ENCODE measurements at places on chromosomes 12 and 14.
A peak's percentile ranks its signal among the peaks of the same experiment; 100 is the strongest.

DNA sequence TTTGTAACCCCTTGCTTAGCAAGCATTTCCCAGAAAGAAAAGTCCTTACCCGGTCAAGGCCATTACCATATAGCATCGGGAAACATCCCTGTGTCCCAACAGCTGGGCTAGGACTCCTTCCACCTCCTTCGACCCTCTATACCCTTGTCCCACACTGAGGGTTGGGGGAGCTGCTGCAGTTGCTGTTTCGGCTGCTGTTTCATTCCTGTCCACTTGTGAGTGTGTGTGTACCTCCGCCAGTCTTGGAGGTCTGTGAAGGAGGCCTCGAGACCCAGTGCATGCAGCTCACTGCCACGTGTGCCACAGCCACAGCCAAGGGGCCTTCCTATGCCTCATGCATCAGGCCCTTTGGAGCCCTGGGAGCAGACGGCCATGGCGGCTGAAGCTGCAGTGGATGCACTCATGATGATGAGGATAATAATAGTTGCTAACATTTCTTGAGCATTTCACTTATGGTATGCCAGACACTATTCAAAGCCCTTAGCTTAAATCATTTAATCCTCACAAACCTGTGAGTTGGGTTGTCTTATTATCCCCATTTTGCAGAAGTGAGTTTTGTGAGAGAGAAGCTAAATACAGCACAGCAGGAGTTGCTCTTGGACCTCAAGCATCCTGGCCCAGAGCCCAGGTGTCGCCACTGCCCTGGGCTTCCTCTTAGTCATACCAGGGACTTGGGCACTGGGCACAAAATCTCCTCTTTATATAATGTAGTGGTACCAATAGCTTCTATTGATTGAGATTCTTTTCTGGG lies 156.5 kb downstream of the PRKCH start:
- peak; percentile 47 for DNase-seq

GRCh38 chr12:33587354-33587753 lies 147.7 kb upstream of the SYT10 start:
- DNase-seq = peak; percentile 22

- peak; percentile 34 for DNase-seq
These were observed 79.8 kb downstream of the SRRM4 start for GRCh38 chr12:119060847-119061796.

DNA sequence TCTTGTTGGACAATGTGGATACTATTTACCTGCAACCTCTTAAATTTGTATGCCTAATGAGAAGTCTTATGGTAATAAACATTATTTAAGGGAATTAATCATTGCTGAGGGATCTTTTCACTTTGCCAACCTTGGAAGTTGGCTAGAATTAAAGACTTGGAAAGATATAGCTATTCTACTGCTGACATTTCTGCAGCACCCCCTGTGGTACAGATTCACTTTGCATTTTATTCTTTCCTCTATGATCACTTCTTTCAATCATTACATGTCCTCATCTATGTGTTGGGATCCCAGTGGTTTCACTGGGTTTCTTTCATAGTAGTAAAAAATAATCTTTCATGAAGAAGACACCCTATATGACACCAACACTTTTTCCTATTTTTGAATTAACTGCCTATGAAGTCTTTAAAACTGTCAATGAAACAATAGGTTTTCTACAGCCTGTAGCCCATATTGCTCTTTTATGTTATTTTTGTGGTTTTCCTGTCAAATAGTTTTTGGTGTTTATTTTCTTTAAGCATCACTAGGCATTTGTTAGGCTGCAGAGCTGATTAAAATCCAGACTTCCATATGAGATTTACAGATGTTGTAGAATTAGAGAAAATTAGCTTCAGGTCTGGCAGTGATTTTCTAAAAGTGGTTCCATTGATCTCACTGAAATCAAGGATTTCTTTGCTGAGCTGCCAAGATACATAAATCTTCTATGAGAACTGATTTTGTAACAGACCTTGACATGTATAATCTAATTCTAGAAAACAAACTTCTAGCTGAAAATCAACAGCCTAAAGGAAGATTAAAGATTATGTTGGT lies 256.1 kb downstream of the NAV3 start:
- no peak for DNase-seq

GRCh38 chr12:93877446-93877845 lies 200.3 kb downstream of the CRADD start:
- no peak for DNase-seq

- DNase-seq = peak; percentile 37
These were observed 169.0 kb upstream of the EEA1 start for GRCh38 chr12:93098077-93098476.

DNA sequence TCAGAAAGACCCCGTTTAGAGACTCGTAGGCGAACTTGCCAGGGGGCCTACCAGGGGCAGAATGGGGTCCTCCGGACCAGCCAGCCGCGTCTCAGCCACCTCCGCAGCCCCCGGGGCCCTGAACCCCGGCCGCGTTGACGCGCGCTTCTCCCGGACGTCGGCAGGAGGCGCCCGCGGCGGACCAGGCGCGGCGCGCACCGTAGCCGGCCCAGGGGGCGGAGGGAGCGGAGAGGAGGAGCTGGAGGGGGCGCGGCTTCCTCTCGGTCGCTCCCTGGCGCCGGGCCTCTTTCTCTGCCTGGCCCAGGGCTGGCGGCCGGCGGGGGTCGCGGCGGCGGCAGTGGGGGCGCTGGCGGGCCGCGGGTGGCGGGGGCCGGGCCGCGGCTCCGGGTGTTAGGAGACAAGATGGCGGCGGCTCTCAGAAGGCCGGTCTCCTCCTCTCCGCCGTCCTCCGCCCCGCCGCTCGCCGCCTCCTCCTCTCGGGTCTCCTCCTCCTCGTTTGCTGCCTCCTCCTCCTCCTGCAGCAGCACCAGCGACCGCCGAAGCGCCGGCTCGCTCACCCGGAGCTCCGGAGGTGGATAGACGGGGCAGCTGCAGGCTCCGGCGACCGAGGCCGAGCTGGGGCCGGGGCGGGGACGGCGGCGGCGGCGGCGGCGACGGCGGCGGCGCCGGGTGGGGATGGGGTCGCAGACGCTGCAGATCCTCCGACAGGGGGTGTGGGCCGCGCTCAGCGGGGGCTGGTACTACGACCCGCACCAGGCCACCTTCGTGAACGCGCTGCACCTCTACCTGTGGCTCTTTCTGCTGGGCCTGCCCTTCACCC lies at the start of gene PCNX1:
Gene PCNX1, plus strand, starts transcription at position 284 of the 820 bp plus-strand sequence. Its CDS starts 392 bp downstream, at position 676.
- DNase-seq = peak; percentile 77

- no peak for DNase-seq
These were observed 7.8 kb downstream of the CRACR2A start for GRCh38 chr12:3745152-3745551.

DNA sequence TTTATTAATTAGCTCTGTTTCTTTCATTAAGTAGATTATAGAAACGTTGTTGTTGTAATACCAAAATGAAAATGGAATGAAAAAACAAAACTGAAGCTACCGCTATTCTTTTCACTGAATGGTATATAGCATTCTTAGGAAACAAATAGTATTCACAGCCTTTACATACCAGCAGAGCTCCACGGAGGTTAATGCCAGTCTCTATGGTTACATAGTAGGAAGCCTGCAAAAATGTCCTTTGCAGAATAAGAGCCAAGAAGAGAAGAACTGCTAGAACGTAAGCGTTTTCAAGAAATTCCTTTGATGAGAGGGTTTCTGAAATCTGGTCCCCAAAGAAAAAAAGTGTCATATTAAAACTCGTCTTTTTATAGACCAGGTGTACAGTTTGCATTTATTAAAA lies 30.6 kb downstream of the ABCC9 start:
- peak; percentile 15 for DNase-seq

DNA sequence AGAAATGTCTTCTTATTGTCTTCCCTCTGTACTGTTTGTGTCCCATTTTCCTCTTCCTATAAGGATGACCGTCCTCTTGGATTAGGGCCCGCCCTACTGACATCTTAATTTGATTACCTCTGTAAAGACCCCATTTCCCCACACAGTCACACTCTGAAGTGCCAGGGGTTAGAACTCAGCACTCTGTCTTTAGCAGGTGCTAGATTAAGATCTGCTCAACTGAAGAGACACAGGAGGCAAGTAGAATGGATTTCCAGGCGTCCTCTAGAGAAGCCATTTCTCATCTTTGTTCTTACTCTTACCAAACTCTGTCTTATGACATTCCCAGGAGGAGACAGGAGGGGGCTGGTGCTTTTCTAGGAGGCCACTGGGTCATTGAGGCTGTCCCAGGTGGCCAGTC lies 50.8 kb downstream of the VCPKMT start:
- no peak for DNase-seq

- no peak for DNase-seq
These were observed 35.1 kb upstream of the GRIP1 start for GRCh38 chr12:66713984-66714383.

DNA sequence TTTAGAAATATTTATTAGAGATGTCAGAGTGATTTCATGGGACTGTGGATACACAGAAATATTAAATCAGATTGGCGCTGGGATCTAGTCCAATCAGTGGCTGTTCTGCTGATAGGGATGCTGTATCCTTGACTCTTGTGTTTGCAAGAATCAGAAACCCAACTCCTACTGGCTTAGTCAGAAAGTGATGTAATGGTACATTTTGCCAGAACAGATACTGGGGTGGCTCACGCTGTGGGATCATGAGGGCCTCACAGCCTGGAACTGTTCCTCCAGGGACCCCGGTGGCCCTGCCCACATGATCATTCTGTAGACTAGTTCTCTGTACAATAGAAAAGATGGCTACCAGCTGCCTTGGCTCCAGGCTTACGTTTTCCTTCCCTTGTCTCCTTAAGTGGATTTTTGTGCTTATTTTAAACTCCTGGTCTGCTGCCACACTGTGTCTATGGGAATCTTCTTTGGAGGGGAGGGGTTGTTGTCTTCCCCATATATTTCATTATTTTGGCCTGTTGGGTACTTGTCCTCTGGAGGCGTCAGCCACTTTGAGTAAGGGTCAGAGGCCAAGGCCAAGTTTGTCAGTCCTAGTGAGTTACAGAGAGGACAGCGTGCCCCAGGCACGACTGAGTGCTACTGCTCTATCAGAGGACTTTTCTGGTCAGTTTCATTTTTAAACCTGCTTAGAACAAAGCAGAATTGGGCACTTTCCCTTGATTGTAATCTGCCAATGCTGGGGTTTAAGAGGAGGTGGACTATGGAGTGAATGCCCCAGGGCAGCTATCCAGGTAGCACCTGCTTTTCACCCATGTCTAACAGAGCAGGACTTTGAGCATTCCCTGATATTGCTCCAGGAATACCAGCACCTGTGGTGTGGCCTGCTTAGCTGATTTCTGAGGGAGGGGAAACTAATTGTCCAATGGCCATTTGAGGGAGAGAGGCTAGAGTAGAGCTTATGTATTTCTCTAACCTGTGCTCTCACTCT lies 164.3 kb downstream of the SLC5A8 start:
- no peak for DNase-seq

DNA sequence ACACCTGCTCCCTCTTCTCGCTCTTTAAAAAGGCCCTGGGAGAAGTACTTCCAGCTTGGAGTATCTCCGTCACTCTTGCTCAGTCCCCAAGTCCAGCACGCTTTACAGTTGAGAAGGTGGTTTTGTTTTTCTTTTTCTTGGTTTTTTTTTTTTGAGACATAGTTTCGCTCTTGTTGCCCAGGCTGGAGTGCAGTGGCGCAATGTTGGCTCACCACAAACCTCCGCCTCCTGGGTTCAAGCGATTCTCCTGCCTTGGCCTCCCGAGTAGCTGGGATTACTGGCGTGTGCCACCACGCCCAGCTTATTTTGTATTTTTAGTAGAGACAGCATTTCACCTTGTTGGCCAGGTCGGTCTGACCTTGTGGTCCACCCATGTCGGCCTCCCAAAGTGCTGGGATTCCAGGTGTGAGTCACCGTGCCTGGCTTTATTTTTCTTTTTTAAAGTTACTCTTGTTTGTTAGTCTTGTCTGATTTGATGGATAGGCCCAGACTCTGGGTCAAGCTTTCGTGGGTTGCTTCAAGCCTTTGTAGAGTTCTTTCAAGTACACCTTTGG lies 1.9 kb downstream of the TDRD9 start:
- no peak for DNase-seq

GRCh38 chr12:26389343-26389742 lies 194.0 kb downstream of the SSPN start:
- no peak for DNase-seq

GRCh38 chr12:55839345-55840140 lies 3.2 kb downstream of the MMP19 start:
- no peak for DNase-seq

DNA sequence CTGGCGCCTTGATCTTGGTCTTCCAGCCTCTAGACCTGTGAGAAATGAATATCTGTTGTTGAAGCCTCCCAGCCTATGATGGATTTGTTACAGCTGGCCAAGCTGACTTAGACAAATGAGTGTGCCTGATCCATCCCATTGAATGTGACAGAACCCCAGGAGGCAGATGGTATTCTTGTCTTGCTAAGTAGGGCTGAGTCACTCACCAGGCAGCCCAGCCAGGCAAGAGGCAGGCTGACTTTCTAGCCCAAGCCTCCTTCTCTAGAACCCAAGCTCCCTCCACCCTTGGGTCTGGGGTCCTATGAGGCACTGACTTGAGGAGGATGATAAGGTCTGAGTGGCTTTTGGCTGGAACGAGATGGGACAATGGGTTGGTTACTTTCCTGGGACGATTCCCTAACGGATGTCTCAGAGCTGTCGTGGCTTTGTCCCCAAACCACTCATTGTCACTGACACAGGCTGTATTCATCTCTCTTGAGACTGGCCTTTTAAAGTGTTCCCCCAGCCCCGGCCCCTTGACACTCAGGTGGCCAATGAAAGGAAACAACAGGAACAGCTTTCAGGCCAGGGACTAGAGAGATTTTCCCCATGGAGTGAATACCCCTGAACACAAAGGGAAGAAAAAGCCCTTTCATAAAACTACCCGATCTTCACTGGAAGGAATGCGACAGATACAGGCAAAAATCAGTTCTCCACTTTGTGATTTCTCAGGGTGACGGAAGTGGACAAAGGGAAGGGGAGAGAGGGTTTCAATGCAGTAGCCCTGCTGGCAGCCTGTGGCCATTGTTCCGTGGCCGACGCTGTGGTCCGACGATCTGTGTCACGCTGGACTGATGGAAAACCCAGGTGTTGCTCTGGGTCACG lies 264.2 kb downstream of the AACS start:
- no peak for DNase-seq

DNA sequence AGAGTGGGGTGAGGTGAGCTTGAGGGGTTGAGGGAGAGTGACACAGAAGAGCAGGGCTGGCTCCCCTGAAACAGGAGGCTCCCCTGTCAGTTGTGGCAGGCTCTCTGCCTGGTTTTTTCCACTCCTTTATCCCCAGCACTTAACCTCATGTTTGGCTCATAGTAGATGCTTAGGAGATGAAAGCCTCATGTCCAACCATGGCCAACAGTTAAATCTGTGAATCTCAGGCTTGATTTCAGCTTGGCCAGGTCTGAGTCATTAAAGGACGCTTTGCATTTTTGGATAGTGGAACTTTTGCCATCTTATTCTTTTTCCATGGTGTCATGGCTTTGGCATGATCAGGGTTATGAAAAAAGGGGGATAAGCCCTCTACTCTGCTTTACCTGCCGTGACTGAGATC lies 117.2 kb downstream of the CACNA1C start:
- no peak for DNase-seq
